ENCODE measurements at places on chromosomes 4 and X.

DNA sequence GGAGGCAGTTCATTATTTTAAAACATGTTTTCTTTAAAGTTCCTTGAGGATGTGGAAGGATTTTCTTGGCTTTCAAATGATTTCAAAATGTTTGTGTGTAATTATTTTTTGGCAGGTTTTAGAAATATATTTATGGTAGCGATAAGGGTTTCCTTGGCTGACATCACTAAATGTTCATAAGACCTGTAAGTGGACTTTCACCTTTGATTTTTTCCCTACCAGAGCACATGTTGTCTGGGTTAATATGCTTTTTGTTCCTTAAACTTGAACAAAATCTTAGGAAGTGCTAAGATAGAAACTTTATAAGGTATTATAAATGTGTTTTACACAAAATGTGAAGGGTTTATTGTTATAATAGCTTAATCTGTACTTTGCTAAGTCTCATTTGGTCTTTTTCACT lies 315.6 kb downstream of the PCDH7 start:
- DNase-seq: no peak

GRCh38 chr4:95580226-95580625 lies 31.5 kb upstream of the UNC5C start:
- DNase-seq: no peak

- no peak for DNase-seq
Observed at GRCh38 chr4:173294444-173294843, 39.7 kb downstream of the HMGB2 start.

DNA sequence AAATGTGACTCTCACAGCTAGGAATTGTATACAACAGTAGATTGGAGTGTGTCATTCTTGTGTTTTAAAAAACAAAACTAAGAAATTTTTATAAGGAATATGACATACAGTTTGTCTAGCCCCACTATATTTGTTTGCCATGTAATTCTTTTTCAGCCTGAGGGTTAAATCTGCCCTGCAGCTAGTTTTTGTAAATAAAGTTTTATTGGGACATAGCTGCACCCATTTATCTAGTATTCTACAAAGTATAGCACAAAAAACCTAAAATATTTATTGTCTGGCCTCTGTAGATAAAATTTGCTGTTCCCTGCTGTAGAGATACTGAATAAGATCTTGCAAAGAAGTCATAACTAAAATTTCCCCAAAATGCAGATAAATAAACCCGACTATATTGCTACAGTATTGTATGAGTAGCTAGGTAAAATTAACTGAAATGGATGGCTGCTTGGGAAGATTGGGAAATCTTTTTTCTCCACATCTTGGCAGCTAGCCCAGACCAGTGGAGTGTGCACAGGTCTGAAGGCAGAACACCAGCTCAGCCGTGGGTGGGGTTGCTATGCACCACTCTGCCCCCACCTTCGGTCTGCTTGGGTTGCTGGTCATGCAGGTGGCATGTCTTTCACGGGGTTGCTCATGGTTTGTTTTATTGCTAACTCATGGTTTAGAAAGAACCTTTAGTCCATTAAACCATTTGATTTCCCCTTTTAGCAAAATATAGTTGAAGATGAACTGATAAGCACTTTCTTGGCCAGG lies 127.9 kb downstream of the KLHL8 start:
- DNase-seq: no peak

- no peak for DNase-seq
Observed at GRCh38 chr4:128427832-128428366, 140.3 kb upstream of the PGRMC2 start.

DNA sequence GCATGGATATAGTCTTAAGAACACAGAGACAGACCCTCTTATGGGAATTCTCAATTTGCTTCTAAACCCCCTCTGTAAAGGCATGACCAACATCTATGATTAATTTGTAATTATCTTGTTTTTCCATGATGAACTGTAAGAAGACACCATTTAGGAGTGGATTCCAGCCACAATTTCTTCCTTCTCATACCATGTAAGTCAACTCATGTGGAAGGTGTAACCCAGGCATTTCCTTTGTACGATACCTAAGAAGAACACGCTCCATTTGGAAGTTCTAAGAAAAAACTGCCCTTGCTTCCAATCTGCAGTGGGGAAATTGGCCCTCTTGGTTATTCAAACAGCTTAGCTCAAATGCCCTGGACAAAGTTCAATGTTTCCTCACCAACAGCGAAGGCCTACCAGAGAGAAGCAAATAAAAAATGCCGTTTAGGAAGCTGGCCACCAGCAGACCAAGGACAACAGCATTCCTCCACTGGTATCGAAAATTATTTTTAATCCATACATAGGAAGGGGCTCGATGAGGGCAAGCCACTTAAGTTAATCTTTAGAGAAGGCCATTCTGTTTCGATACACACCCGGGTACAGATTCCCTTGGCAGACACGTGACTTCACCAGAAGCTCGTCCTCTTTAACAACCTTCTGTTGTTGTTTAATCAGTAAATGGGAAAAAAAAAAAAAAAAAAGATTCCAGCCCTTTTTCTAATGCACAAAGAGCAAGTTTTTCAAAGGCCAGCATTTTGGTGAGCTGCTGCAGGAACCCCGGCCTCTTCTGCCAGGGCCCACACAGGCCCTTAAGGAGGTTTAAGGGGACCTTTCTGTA lies 2.6 kb downstream of the DHRSX start:
- DNase-seq: no peak

GRCh38 chr4:100517864-100518341 lies at the start of gene EMCN:
Gene EMCN, minus strand, starts transcription at chr4:100518022. Its CDS starts 108 bp downstream, at chr4:100517914.
- no peak for DNase-seq

- DNase-seq: no peak
Observed at GRCh38 chr4:87442889-87443288, 20.5 kb downstream of the NUDT9 start.

GRCh38 chr4:1544861-1545281 lies 138.6 kb upstream of the NKX1-1 start:
- no peak for DNase-seq

- DNase-seq: no peak
Observed at GRCh38 chr4:3177905-3178304, 71.1 kb upstream of the MSANTD1 start.

- DNase-seq: no peak
Observed at GRCh38 chrX:8724300-8724699, 7.6 kb downstream of the ANOS1 start.
